ENCODE measurements at places on chromosomes 12 and 14. TPM values are rescaled to one million over a fixed set of nuclear protein-coding genes. Genes with fewer than 3 reads are reported as not detected.
A peak's percentile ranks its signal among the peaks of the same experiment; 100 is the strongest.

DNA sequence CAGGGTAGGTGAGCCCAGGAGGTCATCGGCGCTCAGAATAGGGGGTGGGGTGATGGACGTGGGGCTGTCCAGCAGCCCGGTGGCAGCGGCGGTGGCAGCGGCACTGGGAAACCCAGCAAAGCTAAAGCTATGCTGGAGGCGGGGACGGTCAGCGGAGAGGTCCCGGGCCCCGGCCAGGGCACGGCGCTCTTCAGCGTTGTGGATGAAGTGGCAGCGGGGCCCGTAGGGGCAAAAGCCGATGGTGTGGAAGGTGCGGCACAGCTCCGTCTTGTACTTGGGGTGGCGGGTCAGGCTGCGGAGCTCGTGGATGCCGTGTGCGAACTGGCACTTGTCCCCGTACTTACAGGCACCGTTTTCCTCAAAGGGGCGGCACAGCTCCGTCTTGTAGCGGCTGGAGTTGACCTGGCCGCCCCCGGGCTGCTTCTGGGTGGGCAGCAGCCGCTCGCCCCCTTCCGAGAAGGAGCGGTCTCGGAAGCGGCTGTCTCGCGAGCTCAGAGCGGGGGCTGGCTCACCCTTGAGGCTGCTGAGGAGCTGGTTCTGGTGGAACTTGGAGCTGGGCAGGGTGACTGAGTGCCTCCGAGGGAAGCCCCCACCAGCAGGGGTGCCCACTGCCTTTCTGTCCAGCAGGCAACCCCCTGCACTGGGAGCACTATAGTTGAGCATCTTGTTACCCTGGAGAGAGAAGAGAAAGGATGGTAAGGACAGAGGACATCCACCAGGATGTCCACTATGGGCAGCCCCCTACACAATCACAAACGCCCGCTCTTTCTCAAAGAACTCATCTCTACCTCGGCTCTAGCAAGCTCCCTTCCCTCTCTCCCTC, 2.8 kb downstream of the ZFP36L1 start:
- DNase-seq: no peak

- no peak for DNase-seq
Measured at GRCh38 chr12:121034616-121035305, 4.3 kb downstream of the OASL start.

DNA sequence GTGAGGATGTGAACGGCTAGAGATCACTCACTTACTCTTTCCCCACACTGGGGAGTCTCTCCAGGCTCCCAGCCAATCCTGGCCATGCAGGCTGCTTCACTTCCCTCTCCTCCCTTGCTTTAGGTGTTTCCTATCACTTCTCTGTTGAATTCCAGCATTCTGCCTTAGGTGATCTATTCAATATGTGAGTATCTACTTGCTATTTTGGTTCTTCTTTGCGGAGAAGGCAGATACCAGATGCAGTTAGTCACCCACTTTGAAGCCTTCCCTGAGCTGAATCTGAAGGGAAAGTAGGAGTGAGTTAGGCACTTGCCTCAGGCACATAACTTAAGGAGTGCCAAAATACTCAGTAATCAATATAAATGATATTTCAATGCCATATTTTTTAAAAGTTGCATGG, 36.0 kb upstream of the FAR2 start:
- no peak for DNase-seq

DNA sequence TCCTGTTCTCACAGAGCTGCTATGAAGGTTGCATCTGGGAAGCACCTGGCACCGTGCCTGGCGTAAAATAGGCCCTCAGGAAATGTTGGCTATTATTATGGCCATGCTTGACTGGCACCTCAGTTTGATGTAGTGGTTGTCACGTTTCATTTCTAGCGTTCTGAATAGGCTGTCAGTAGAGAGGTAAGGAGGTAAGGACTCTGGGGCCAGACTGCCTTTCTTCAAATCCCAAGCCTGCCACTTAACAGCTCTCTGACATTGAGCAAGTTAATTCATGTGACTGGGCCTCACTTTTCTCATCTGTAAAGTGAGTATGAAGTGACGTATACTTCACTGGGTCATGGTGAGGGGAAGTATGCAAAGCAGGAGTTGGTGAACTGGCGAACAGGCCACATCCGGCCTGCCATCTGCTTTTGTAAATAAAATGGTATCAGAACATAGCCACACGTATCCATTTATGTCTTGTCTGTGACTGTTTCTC, 196.2 kb downstream of the CACNA1C start:
- peak; percentile 63 for DNase-seq

DNA sequence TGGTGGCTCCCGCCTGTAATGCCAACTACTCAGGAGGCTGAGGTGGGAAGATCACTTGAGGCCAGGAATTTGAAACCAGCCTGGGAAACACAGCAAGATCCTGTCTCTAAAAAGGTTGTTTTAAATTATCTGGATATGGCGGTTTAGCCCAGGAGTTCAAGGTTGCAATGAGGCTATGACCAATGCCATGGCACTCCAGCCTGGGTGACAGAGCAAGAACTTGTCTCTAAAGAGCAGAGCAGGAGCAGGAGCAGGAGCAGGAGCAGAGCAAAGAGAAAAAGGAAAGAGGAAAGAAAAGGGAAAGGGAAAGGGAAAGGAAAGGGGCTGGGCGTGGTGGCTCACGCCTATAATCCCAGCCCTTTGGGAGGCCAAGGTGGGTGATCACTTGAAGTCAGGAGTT, 15.1 kb downstream of the DCP1B start:
- DNase-seq: no peak

GRCh38 chr14:25943329-25943728, 654.5 kb downstream of the NOVA1 start:
- DNase-seq: no peak

EGLN3 gene
- 0.31 TPM for polyA plus RNA-seq

DNA sequence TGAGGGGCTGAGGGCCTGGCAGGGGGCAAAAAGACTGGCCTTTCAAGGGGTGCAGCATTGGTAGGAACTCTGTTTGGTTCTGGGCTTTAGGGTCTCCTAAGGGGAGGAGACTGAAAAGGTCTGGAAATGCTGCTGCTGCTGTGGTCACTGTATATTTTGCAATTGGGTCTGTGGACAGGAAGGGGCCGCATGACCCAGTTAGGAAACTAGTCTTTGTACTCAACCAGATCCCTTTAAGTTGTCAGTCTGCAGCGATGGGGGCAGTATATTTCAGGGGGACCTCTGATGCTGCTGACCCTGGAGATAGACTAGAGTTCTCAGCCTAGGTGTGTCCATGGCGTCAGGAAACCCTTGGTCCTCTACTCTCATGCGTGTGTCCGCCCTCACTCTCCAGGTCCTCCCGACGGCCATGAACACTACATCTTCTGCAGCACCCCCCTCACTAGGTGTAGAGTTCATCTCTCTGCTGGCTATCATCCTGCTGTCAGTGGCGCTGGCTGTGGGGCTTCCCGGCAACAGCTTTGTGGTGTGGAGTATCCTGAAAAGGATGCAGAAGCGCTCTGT, 4.0 kb downstream of the LTB4R start:
- no peak for DNase-seq

- no peak for DNase-seq
Measured at GRCh38 chr14:57999471-57999870, 133.6 kb upstream of the SLC35F4 start.

CLEC14A gene
- not detected for polyA plus RNA-seq

DNA sequence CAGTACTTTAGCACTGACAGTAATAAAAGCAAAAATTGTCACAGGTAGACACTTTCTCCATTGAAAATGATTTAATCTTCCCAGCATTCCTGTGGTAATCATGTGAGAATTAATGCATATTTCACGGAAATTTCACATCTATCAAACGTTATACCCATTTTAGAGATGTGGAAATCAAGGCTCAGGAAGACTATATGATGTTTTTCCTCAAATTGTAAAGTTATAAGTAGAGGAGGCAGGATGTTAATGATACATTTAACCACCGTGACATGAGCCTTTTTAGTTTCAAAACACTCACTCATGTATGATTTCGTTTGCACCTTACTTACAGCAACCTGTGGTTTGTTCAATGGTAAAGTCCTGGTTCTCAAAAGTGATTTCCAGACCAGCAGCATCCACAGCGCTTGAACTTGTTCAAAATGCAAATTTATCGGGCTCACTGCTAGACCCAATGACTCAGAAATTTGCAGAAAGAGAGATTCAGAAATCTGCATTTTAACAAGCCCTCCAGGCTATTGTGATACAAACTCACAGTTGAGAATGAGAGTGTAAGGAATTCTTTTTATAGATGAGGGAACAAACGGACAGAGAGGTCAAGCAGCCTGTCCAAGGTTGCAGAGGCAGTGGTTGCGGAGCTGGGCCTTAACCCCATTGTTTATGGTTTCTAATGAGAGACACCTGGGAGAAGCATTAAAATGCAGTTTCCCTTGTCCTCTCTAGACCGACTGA, 654.8 kb upstream of the TBX3 start:
- no peak for DNase-seq

GRCh38 chr14:67416810-67417209, 4.8 kb upstream of the PLEK2 start:
- no peak for DNase-seq

DNA sequence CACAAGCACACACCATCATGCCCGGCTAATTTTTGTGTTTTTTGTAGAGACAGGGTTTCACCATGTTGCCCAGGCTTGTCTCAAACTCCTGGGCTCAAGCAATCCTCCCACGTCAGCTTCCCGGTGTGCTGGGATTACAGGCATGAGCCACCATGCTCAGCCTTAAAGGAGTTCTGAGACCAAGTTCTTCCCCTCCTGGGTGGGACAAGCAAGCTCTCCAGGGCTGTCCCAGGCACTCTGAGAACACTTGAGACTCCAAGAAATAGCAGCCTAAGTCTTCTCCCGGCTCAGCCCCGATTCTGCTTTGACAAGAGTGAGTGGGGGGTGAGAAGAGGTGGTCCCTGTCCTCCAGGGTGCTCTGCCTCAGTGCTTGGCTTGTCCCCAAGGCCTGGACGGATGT, 86.4 kb downstream of the STAB2 start:
- no peak for DNase-seq

GRCh38 chr12:501722-502447, 42.1 kb downstream of the B4GALNT3 start:
- no peak for DNase-seq

DGKA gene
- polyA plus RNA-seq: 75.9 TPM

GRCh38 chr12:20187456-20187855, 180.9 kb upstream of the PDE3A start:
- DNase-seq: no peak

- DNase-seq: peak; percentile 69
Measured at GRCh38 chr14:101789222-101789621, 27.7 kb downstream of the PPP2R5C start.

SERPINA1 gene
- 11.3 TPM for polyA plus RNA-seq

DNA sequence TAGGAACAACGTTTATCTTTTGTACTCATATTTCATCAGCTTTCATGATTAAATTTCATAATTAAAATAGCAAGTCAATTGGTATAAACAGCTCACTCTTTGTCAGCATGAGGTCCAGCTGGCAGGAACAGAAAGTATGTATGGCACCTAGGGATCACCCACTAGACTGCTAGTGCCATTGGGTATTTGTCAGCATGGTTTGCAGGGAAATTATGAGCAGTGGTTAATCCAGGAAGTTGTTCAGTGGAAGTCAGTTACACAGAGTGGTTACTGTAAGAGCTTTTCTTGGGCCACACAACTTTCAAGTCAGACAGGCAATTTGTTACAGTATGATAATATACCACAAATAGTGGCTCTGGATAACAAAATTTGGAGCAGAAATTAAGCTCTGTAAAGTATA, 340.3 kb upstream of the RGS6 start:
- no peak for DNase-seq

DNA sequence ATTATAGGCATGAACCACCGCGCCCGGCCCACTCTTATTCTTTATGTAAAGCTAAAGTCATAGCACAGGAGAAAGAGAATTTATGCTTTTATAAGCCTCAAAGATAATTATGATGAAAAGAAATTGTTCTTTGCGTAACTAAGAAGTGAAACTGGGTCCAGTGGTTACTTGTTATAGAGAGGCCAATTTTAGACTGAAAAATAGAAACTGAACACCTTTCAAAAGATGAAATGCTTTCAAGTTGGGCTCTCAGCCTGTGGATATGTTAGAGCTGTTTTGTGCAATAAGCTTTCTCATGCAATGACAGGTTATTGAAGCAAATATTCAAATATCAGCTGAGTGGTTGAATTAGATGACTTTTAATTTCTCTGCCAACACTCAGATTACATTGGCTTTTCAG, 7.9 kb downstream of the TMEM253 start:
- DNase-seq: no peak

AICDA gene
- polyA plus RNA-seq: not detected

GRCh38 chr12:132593521-132593920, 16.9 kb downstream of the LRCOL1 start:
- DNase-seq: peak; percentile 75
